Activated naive CD4-positive, alpha-beta T cell treated with Interleukin-2 at 50 U/mL for 16 hours (primary cell): ENCODE measurements at places on chromosomes 3 and 15.

DNA sequence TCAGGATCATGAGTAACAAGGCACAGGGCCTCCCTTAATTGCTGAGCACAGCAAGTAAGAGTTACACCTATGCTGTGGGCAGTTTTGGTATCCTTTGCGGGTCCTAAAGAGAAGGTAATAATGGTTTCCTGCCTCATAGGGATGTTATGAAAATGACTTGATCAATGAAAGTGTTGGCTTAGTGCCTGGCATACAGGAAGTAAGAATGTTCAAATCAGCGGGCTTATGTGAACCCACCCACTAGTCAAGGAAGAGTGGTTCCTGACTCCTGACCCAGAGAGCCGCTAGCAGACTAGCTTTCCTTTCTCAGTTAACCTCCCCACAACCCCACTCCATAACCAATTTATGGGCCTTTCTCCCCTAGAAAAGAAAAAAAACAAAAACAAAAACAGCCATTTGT, 5.2 kb upstream of the ADAMTS9 start:
- no peak for DNase-seq

DNA sequence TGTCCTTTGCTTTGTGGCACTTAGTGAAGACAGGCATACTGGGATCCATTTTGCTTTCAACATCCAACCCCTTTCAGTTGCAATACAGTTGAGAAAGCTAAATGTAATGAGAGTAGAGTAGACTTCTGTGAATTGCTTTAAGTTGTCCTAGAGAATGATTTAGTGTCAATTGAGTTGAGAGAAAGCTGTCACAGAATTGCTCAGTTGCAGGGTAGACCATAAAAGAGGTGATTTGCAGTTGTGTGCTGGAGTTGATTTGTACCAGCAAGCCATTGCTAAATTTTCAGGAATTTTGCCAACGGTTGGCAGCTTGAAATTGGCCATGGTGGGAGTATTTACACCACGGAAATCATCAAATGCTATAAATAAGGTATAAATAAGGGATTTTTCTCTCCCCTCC, 2.2 kb downstream of the ABHD5 start:
- no peak for DNase-seq

DNA sequence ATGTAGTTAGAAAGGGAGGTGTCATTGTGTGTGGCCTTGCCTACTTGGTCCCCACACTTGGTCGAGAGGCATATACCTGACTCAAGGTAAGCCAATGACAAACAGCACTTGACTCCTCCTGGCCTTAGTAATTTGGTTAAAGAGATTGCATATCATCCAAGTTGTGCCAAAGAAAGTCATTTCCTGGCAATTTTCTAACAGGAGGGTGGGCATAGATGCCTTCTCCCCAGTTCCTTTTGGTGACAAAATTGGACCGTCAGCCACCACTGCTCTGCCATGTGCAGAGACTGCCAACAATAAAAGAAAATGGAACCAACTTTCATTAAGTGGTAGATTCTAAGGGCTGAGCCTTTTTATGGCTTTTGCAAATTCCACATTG, 7.9 kb upstream of the LEKR1 start:
- no peak for DNase-seq

DNA sequence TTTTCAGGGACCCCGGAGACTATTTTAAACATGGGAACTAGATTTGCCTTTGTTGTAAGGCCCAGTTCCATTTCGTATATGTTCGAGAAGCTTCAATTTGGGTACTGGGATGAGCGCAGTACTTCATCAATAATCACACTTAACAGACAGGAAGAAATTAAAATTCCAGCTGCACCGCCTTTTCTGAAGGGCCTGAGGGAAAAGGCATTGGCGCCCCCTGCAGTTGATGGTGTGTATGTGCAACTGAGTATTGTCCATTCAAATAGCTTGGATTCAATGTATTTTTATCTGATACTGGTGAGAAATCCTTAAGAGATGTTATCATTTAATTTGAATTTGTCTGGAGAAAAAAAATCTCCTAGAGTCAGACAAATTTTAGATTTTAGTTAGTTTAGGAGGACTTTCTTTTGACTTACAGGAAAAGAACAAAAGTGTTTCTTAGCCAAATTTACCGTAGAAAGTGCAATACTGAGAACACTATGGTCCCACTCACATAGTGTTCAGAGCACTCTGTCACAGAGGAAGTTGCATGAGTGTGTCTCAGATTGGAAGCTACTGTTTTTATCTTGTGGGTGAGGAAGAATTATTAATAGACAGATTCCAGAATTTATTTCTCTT, 5.4 kb upstream of the ALDH1A2 start:
- DNase-seq: peak; percentile 20

- DNase-seq: no peak
These were observed 19.0 kb upstream of the C15orf61 start for GRCh38 chr15:67501836-67502461.

DNA sequence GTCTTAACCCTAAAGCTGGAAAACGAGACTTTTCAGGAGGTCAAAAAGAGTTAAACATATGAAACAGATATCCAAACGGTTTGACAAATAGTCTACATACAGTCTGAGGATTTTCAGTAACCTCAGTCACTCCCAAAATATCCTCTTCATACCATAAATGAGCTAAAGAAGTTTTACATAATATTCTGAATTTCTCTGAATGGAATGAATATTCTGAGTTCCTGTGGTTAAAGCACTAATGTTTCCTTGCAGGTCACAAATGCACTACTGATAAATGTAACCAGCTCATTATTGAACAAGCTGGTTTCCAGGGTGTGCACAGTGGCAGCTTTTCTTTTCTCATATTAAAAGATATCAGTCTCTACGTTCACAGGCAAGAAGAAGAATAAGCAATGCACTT, 137.4 kb upstream of the POU1F1 start:
- DNase-seq: no peak

DNA sequence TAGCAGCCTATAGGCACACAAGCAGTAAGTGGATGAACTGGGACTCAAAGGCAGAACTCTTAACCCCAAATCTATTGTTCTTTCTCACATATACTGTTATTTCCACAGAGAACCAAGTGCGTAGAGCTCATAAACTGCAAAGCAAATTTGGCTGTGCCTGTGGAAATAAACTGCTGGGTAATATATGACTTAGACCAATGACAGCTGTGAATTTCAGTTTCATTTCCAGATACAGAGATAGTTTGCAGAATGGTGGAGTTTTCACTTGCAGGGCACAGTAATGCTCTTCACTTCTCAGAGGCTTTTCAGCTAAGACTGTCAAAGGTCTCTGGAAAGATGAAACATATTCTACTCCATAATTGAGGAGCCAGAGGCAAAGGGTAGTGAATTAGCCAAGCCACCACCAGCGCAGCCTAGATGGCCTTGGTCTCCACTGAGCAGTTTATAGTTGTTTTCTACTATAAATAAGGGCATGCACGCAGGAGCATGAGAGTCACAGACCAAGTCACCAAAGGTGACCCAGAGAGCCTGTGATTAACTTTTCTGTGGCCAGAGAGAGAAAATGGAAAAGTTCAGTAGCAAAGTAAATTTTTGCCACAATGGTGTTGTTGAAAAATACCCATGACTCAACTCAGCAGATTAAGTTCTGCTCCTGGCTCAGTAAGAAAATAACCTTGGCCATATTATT, 180.7 kb upstream of the GRM7 start:
- DNase-seq: no peak

DNA sequence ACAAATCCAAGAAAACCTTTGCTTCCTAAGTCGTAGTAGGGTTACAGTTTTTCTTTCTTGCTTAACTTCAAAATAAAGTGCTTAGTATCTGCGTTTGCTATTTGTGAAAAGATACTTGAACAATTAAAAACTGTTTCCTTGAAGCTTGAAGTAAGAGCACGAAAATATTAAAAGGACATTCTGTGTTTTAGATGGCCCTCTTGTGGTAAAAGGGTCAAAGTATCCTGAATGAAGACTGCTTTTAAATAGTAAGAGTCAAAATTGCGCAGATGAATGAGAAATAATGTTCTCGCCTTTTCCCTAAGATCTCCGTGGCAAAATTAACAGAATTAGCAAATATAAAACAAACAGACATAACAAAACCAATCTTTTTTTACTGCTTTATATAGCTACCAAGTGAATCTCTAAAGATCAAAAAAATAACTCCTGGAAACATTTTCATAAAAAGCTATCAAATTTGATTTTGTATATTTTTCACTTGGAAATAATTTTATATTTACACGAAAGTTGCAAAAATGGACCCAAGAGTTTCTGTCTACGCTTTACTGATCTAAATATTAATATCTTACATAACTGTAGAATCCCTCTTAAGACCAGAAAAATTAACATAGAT, 175.4 kb downstream of the MBNL1 start:
- no peak for DNase-seq

GRCh38 chr3:43998370-43998835, 243.3 kb upstream of the TOPAZ1 start:
- no peak for DNase-seq

- DNase-seq: no peak
These were observed 38.6 kb downstream of the MOBP start for GRCh38 chr3:39505866-39506742.

DNA sequence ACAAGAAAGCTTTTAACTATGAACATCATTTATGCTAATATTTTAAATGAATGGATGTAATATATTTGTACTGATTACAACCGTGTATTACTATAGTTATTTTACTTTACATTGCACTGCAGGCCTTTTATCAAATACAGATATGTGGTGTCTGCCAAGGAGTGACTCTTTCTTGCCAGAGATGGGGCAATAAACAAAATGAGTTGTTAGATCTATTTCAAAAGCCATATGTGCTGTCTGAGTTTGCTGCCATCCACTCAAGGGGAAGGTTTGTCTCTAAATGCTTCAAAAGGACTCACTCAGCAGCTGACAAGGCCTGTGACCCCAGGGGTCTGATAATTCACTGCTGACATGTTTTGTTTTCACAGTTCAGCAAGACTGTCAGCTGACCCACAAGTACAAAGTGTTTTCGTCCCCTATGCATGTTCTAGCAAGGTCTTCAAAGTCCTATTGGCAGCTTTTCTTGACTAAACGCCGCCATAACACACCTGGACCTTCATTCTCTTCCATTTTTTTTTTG, 41.3 kb upstream of the ZBED2 start:
- DNase-seq: no peak

DNA sequence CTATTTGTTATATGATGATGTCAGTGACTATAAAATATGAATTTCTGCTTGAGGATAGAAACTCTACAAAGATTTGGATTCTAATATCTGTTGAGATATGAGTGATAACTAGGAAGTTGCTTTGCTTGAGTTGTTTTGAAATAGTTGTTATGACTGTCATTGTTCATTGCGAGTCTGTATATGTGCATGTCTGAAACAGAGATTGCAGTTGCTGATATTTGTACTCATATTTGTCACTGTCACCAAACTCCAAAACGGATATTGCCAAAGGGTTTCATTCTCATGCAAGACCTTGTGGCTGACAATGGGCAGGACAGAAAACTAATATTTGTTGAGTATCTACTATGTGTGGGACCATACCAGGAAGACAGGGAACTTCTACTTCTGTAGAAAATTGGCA, 240.2 kb downstream of the CD47 start:
- DNase-seq: no peak

GRCh38 chr3:171838218-171838720, 4.9 kb upstream of the TMEM212 start:
- no peak for DNase-seq

DNA sequence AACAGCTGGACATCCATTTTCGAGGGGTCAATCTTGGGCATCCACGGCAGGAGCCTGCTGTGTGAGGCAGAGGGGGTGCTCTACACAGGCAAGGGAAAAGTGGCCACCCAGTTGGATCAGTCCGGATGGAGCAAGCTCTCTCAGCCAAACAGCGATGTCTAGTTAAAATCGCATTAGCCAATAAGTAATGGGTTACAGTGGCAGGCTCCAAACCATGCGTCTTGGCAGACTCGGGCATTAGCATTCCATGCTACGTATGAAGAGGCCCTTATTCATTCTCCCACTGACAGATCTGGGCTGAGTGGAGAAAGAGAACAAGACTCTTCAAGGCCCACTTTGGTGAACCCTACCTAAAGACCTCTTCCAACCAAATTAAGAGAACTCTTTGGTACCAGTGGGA, 49.3 kb downstream of the CCNB2 start:
- no peak for DNase-seq

GRCh38 chr15:48602358-48603122, 43.0 kb downstream of the FBN1 start:
- DNase-seq: no peak

DNA sequence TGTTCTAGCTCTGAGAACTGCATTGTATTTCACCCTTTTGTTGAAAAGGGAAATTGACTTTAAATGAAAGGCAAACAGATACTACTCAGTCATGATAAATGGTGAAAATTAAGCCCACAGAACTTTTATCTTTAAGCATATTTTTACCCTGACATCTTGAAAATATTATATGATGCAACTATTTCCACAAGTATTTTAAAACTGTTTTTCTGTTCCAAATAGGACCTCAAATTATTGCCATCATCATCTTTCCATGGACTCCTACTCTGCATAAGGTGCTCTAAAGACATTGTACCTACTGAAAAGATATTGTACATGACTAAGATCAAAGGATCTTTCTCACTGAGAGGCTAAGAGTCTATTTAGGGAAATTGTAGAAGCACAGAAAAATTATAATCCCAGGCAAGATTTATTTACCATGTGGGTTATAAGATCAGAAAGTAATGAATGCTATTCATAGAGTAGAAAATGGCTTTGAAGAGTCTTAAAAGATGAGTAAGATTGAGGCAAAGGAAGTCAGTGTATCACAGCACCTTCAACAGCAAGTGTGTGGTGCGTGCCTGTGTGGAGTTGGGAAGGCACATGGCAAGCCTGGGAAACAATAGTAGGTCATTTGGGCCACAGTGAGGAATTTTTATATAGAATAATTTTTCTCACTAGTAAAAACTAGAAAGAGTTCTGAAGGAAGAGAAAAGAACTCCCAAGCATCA, 68.8 kb downstream of the VGLL3 start:
- no peak for DNase-seq
